GF-D8 (cell line): ENCODE measurements at places on chromosomes 7 and 10.
A peak's percentile ranks its signal among the peaks of the same experiment; 100 is the strongest.

DNA sequence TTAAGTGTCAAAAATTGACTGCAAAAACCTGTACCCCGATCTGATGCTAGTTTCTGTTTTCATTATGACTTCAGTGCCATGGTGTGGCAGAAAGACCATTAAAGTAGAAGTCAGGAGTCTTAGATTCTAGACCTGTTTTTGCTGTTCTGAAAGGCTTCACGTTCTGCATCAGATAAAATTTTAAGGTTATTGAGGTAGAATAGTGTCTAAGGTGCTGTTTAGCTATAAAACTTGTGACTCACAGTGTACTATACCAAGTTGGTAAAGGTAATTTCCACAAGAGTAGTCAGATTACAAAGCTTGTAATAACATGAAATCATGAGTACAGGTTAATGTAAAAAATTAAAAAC, 38.6 kb downstream of the ZNRF2 start:
- no peak for DNase-seq

- DNase-seq: no peak
Measured at GRCh38 chr7:88233828-88234227, 14.0 kb upstream of the SRI start.

DNA sequence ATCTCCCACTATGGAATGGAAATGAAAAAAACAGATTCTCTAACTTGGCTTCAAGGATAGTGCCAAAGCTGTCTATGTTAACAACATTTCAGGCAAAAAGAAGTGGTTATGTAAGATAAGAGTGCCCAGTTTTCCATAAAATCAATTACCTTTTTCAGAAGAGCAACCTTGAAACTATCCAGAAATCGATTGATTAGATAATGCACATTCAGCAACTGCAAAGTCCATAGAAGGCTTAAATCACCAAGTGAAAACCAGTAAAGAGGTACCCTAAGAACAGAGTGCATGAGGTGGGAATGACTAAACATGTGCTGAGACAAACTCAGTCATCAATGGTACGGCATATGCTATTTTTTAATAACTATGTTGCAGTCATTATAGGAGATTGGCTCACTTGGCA, 71.9 kb upstream of the TNKS2 start:
- no peak for DNase-seq

GRCh38 chr7:19920166-19920565, 146.7 kb upstream of the TMEM196 start:
- no peak for DNase-seq

DNA sequence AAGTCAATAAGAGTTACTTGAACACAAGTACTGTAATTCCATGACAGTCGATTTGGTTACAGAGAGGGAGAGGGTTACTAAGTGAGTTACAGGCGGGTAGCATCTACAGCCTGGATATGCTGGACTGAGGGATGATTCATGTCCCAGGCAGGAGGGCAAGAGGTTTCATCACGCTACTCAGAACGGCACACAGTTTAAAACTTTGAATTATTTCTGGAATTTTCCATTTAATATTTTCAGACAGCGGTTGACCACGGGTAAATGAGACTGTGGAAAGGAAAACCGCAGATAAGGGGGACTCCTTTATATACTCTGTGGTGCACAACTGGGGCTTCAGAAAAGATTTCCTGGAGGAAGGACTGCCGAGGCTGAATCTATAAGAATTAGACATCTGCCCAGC, 25.7 kb upstream of the LRRC4 start:
- no peak for DNase-seq

GRCh38 chr7:134752006-134752760, 27.3 kb upstream of the CALD1 start:
- DNase-seq: no peak

DNA sequence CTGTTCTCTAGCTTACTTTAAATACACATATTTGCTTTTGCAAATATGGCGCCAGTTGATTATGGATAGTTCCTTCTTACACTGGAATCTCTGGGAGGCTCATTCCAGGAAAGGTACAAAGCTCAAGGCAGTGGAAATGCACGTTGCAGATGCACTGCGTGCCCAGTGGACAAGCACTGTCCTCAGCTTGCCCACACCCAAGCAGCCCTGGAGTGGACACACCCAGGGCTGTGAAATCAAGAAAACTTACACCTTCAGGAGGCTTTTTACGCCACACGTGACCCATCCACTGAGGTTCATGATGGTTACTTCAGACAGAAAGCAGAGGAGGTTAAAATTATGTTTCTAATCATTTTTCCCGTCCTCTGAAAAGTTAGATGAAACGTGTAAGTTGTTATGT, 248.5 kb downstream of the VTI1A start:
- DNase-seq: no peak

GRCh38 chr7:37421861-37422500, 26.7 kb downstream of the ELMO1 start:
- DNase-seq: peak; percentile 36

GRCh38 chr7:71665716-71666115, 533.8 kb downstream of the GALNT17 start:
- DNase-seq: no peak

GRCh38 chr7:156773966-156774365, 119.0 kb downstream of the LMBR1 start:
- no peak for DNase-seq

DNA sequence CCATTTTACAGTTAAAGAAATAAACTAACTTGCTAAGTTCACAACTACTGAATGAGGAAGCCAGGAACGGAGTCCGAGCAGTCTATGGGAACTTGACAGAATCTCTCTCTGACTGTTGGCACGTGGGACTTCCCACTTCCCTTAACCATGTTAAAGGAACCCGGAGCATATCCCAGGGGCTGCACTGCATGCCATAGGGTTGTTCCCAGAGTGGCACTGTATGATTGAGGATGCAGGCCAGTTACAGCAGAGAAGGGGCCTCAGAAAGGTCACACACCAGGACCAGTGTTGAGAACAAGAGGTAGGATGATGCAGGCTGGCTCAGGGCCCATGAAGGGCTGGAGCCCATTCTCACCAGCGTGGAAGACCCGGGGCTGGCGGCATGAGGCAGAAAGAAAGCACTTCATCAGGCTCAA, 201.8 kb downstream of the NSUN6 start:
- DNase-seq: no peak

DNA sequence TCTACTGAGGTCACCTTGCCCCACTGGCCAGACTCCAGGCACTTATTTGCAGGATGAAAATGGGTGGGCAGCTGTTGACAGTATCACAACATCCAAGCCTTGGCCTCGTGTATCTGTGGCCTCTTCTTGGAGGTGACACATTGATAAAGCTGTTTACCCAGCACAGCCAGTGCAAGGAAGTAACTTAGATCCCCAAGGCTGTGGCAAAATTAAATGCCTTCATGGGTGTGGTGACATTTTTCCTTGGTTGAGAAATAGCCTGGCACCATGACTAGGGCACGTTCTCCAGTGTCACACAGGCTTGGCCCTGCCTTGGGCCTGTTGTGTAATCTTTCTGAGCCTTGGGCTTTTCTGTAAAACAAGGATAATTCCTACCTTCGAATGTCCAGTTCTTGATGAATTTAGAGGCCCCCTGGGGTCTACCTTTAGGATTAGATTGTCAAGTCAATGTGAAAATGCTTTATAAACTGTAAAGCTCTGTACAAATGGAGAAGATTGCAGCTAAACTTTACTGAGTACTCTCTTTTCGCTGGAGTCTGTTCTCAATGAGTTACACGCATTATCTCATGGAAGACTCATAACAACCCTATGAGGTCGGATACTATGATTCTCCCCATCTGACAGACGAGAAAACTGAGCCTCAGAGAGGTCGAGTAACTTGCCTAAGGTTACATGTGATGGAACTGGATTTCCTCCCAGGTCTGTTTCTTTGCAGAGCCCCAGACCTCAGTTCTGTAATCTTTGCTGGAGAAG, 46.7 kb upstream of the LOXL4 start:
- no peak for DNase-seq

- no peak for DNase-seq
Measured at GRCh38 chr10:128630787-128631252, 504.6 kb upstream of the MKI67 start.

GRCh38 chr10:36187380-36188079, 545.4 kb upstream of the FZD8 start:
- no peak for DNase-seq

- DNase-seq: no peak
Measured at GRCh38 chr7:3141326-3141725, 97.7 kb upstream of the CARD11 start.
